ENCODE measurements at places on chromosomes 12 and 14.

- peak; percentile 30 for DNase-seq
These were observed 199.8 kb upstream of the ARHGAP5 start for GRCh38 chr14:31877255-31877798.

DNA sequence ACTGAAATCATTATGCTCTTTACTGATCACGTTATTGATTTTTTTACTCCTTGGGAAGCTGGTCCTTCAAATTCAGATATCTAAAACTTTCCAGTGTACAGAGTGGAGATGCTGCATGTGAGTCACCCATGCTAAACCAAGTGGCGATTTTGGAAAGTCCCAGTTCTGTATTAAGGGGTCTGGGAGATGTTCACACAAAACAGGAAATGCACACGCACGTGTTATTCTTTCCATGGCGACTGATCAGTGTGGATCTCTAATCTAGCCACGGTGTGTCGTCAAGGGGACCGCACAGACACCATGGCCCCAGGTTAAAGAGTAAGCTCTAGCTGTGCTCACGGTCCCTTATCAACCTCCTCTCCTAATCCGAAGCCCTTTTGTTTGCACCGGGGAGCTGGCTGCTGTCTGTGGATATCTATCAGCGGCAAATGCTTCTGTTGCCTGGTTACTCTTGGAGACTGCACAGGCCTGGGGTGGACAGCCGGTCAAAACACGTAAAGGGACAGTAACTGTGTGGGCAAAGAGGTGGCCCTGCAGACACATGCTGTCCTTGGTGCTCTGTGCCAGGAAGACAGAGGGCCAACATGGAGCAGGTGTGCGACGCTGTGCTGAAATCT lies 96.6 kb downstream of the RIMBP2 start:
- no peak for DNase-seq

DNA sequence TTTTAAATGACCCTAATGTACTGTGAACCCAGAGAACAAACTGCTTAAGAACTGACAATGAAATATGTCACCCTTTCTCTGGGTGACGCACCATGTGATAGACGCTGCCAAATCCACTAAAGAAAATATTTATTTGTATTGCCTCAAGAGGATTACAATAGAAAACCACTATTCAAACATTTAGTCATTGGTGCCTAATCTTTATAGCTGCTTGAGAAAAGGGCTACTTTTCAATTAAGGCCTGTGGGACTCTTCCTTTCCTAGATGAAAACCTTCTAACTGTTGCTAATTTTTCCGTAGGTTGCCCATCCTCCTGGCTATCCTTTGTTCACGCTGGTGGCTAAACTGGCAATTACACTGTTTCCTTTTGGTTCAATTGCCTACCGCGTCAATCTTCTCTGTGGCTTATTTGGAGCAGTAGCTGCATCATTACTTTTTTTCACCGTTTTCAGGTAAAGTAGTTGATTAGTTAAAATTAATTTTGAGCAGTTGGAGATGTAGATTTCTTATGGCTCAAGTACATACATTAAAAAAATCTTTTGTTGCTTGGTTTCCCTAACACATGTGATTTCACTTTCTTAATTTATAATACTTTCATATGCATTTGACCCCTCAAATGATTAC lies 6.0 kb downstream of the TMEM260 start:
- no peak for DNase-seq

DNA sequence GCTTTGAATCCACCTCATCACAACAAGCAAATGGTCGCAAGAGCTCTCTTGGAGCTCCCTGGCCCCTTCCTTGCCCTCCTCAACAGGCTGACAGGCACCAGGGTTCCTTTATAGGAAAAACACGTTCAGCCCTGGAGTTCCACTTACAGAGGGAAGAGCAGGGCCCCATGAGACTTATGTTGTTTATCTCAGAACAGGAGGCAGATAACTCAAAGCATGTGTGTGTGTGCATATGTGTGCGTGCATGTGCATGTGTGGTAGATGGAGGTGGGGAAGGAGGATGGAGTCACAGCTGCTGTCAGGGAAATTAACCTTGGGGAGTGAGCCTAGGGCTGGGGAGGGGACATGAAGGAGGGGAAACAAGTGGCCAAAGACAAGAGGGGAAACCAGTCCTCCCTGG lies 138.1 kb downstream of the DPF3 start:
- DNase-seq = no peak

DNA sequence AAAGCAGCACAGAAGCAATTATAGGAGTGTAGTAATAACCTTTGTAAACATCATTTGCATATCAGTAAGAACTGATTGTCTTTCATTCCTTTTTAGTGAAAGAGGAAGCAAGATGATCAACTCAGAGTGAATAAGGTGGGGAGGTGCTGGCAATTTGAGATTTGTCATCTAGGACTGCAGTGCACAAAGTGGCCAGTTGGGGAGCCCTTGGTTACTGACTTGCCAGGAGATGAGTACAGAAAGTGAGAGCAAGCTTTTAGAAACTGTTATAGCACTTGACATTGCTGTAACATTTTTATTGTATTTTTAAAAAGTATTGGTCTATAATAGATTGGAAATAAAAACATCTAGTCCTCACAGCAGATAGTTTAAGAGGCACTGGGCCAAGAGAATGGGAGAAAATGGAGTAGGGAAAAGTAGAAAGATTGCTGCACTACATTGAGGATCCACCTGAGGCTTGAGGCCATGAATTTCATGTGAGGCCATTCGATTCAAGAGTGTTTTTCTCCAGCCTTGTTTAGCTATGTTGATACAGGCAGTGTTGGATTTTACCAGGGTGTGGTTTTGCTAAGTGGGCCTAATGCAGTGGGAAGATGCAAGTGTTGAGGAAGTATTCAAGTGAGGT lies 98.2 kb downstream of the SNAPC1 start:
- DNase-seq = peak; percentile 59

DNA sequence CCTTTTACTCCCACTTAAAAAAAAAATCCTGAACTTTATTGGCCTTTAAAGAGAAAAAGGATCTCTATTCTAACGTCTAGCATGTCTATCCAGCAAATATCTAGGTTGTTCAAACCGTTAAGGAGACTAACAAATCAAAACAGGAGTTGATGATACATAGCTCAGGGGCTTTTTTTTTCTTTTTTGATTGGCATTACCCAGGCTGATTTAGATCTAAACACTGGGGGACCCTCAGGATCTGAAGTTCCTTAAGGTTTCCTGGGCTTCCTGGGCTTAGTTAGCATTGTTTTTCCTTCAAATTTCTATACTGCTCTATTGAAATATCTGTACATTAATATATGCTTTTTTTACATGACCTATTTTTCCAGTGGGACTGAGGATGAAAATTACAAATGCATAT lies 42.3 kb downstream of the EFCAB11 start:
- DNase-seq = no peak

DNA sequence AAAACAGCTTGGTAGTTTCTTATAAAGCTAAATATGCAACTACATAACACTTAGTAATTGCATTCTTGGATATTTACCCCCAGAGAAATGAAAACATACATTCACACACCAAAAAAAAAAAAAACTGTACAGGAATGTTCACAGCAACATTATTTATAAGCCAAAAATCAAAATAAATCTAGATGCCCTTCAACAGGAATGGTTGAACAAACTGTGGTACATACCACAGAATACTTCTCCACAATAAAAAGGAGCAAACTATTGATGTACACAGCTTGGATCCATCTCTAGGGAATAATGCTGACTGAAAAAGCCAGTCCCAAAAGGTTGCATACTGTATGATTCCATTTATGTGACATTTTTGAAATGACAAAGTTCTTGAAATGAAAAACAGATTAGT lies 62.1 kb upstream of the SLC38A4 start:
- DNase-seq = no peak

DNA sequence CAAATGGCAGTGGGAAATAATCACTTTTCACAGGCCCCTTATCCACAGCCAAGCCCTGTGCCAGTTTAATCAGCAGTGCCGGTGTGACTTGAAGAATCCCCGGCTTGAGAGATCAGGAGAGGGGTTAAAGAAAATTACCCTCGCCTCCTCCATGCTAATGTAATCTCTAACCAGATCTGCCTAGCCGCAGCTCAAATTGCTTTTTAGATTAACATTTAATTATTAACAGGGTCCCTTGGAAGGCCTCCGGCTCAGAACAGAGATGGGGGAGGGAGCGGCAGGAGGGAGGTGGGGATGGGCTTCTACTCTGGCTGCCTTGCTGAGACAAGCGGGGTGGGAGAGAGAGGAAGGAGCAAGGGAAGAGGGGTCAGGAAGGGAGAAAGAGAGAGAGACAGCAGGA lies 24.0 kb downstream of the FAM222A start:
- DNase-seq = no peak

- DNase-seq = no peak
These were observed 85.6 kb upstream of the PPP4R3A start for GRCh38 chr14:91595736-91596135.

- DNase-seq = peak; percentile 86
These were observed 19.8 kb downstream of the KRT80 start for GRCh38 chr12:52171950-52172512.

GRCh38 chr14:67943947-67944346 lies 124.4 kb downstream of the RAD51B start:
- peak; percentile 93 for DNase-seq

GRCh38 chr14:36755756-36756155 lies 94.1 kb downstream of the PAX9 start:
- DNase-seq = no peak

- DNase-seq = no peak
These were observed 43.9 kb downstream of the CCDC88C start for GRCh38 chr14:91373591-91374254.

DNA sequence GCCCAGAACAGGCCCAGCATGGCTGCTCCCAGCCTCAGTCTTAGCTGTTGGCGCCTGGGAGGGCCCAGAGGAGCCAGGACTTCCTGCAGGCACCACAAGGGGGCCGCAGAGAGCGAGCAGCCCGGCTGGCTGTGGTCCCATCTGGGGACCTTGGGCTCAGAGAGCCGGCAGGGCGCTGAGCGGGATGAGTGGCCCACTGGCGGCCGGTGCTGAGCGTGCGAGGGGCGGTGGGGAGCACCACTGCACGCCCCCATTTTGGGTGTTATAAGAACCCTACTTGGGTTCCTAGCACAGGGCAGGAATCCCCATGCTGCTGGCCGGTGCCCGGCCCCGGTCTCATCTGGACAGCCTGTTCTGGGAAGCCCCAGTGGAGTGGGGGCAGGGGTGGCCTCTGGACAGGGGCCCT lies 25.9 kb upstream of the CRIP2 start:
- peak; percentile 60 for DNase-seq

- DNase-seq = no peak
These were observed 306.7 kb downstream of the NUAK1 start for GRCh38 chr12:105832021-105832420.

DNA sequence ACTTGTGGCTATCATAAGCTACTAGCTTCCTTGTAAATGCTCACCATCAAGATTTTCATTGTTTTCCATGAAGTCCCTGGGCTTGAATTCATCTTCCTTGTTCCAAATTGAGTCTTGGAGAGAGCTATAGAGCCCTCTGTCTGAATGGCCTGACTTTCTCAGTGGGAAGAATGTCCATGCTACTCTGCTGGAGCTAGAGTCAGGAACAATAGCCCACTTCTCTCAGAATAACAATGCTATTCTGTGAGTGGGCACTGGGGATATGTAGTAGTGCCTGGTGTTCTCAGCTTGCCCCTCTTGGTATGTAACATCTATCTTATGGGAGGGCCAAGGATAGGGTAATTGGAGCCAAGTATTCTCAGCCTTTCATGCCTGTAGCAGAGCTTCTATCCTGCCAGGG lies 127.6 kb upstream of the TRHDE start:
- DNase-seq = no peak

- DNase-seq = no peak
These were observed 58.1 kb upstream of the SRSF5 start for GRCh38 chr14:69708586-69709560.

- no peak for DNase-seq
These were observed 450.0 kb upstream of the FAR2 start for GRCh38 chr12:28699029-28699428.

GRCh38 chr14:74089251-74090020 lies 4.7 kb downstream of the LIN52 start:
- no peak for DNase-seq

GRCh38 chr12:25958428-25959070 lies at the start of gene RASSF8:
TSS of gene RASSF8 (plus strand) at chr12:25958682. CDS start at chr12:26055344, 96,662 bp downstream.
- peak; percentile 83 for DNase-seq

DNA sequence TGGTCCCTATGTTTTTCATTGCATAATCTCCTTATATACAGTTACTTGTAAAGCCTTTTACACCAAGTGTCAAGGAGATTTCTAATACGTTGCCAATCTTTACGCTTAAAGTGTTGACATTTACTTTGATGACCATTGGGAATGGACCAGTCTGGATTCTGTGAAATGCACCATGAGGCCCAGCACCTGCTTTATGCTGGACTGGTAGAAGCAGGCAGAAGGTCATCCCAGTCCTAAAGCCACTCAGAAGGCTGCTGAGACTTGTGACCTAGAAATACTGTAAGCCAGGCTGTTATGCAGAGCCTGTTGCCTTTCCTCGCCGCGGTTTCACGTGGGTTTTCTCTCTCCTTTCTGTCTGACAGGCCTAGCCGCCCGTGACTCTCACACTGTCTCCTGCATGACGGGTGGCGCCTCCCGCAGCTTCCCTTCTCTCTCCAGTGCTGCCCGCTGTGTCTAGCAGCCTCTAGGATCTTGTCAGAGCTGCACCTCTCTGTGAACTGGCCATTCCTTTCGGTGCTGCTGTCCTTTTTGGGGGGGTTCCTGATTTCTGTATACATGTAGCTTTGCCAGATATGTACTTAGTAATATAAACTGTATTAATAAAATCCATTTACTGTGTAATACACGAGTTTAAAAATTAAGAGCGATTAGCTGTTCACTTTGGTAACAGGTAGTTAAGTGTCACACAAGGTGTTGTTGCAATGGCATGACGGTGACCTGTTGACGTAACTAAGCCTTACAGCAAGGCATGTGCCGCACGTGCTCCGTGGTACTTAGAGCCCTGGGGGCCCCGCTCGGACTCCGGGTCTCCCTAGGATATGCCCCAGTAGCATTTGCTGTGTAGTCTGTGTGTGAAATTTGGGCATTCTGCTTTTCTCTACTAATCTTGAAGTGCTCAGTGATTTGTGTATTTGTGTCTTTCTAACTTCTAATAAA lies 29.7 kb downstream of the XRCC3 start:
- DNase-seq = no peak

GRCh38 chr12:14962797-14963196 lies 1.4 kb upstream of the ARHGDIB start:
- no peak for DNase-seq
